ENCODE measurements at places on chromosomes 2 and 18.

- DNase-seq: no peak
These were observed 321.9 kb upstream of the GALNT5 start for GRCh38 chr2:156935616-156936015.

GRCh38 chr18:35142275-35142615 lies 98.6 kb upstream of the ZNF397 start:
- DNase-seq: no peak

DNA sequence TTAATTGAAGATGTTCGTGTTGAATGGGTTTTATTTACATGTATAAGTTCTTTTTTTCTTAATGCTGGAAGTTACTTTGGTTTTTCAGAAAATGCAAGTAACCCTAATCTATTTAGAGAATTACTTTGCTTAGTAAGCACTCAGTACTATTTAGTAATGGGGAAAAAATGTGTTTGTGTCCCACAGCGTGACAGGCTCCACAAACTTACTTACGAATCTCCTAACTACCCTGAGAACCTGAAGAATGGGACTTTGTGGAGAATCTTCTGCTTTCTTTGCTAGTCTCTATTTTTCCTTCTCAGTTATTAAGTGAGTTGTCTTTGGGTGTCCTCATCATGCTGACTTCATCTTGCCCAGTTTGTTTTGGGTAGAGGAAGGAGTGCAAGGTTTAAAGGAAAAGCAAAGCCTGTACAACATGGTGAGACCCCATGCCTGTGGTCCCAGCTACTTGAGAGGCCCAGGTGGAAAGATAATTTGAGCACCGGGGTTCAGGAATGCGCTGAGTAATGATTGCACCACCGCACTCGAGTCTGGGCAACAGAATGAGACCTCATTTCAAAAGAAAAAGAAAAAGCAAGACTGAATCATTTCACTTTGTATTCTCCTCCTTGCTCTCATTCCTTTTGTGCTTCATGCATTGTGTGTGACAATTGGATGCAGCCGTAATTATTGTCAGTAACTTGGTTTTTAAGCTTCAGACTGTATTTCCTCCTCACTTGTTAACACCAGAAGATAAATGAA lies 10.2 kb downstream of the NEDD4L start:
- no peak for DNase-seq

GRCh38 chr2:17251171-17251570 lies 267.1 kb downstream of the RAD51AP2 start:
- no peak for DNase-seq

DNA sequence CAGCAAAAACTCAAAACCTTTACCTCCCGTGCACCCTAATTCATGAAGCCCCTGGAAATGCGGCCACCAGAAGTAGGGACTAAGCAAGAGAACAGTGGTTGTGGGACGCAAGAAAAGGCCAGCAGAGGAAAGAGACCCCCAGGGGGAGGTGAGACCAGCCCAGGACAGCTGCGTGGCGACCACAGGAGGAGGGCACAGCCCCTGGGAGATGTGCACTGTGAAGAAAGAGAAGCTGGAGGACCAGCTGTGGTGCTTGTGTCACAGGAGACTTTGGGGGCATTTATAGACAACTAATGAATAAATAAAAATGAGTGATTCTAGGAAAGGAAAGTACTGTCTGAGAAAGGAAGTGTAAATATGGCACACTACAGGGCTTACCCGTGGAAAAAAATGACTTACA lies 263.8 kb downstream of the EIPR1 start:
- DNase-seq: no peak
